ENCODE measurements at places on chromosomes 2 and 18.

DNA sequence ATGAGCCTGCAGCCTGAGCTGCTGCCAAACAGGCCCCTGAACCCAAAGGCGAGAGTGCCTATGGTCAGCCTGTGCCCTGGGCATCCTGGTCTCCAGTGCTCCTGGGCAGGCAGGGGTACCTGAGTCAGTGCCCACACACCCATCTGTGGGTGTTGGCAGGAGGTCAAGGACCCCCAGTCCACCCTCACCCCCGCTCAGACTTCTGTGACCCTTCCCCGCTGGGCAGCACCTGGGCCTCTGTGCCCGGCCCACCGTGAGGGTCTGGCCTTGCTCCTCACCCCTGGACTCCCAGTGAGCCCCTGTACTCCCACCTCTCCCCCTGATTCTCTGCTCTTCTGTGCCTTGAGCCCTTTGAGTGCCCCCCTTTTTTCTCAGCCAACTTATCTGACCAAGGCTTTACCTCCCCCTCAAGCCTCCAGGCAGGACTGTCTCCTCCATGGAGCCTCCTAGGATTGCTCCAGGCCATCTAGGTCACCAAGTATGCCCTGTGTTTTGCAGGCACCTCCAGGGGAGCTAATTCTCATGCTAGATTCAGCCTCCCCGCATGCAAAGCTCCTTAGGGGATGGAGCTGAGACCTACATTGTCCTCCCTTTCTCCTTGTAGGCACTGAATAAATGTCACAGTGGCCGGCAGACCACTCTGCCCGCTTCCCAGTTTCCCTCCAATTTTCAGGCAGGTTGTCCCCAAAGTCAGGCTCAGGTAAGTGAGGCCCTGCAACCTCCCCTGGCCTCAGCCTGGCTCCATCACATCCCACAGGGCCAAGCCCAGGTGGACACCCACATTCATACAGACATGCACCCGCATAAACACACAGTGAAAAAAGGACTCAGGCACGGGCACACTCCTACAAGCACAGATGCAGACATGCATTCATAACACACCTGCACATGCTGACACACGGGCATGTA lies 21.9 kb upstream of the PTMA start:
- DNase-seq: no peak

DNA sequence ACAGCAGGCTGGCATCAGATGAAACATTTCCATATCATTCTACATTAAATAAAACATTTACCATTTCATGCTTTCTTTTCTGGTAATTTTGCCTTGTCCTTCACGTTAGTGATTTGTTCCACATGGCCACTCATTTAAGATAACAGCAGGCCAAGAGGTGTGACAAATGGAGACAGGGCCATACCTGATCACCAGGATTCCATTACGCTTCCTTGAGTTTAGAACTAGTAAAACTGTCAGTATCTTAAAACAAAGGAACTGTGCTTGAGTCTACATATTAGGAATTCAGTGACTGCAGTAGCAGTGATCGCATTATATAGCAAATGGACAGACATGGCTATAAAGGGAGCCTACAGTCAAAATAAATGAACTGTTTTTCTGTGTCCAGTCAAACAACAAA lies 155.1 kb upstream of the FSHR start:
- DNase-seq: no peak

- no peak for DNase-seq
These were observed 59.0 kb upstream of the DNMT3A start for GRCh38 chr2:25400576-25401216.

GRCh38 chr18:25275412-25276001 lies 76.5 kb downstream of the ZNF521 start:
- no peak for DNase-seq

- DNase-seq: no peak
These were observed 419.0 kb downstream of the FBXO15 start for GRCh38 chr18:73728657-73729056.

GRCh38 chr18:59061914-59062642 lies 77.6 kb upstream of the SEC11C start:
- no peak for DNase-seq

DNA sequence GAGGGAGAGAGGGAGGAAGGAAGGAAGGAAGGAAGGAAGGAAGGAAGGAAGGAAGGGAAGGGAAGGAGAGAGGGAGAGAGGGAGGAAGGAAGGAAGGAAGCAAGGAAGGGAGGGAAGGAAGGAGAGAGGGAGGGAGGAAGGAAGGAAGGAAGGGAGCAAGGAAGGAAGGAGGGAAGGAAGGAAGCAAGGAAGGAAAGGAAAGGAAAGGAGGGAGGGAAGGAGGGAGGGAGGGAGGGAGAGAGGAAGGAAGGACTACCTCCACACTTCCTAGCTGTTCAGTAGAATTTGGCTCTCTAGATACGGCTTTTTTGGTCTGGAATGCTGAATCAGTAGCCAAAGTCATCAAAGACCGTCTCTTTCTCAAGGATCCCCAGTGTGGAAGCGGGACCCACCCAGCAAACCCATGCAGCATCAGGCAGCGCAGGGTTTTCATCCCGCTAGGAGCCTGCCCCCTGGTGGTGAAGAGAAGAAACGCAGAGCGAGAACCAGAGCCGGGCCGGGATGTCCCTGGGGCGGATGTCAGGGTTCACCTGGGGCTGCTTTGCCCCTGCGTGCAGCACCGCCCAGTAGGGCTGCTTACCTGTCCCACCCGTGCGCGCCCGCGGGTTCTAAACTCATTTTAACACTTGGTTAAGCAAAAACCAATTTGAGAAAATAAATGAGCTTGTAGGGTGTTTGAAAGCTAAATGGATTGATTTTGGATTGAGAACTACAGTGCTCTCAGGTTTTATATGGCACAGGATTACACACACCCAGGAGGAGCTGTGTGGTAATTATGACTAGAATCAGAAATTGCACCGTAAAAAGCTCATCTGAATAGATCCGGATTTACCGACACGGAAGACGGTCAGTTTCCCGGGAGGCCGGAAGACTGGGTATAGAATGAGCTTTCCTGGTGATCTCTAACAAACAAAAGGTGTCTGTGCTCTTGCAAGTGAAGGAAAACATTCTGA lies 48.1 kb upstream of the ARL4C start:
- peak; percentile 41 for DNase-seq

- DNase-seq: peak; percentile 93
These were observed 262.4 kb downstream of the SS18 start for GRCh38 chr18:25827961-25828561.

- DNase-seq: peak; percentile 50
These were observed 114.0 kb downstream of the SP3 start for GRCh38 chr2:173851141-173851641.

- DNase-seq: peak; percentile 10
These were observed 3.7 kb downstream of the EEF1B2 start for GRCh38 chr2:206163251-206163880.

GRCh38 chr2:115574667-115575066 lies 1132.2 kb downstream of the DPP10 start:
- no peak for DNase-seq

DNA sequence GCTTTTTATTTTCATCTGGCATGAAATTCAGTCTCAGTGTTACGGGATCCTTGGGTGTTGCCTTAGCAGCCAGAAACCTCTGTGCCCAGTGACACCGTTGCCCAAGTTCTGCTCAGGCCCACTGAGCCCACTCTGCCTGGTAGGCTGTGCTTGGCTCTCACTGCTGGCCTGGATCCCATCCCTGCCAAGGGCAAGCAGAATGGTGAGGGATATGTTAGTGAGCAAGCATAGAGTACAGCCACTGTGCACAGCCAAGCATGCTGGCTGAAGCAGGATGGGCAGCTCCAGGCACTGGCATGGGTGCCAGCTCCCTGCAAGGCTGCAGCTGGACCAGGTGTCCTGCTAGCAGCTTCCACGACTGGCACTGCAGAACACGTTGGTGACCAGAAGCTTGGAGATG lies 194.7 kb upstream of the TFPI start:
- DNase-seq: no peak

DNA sequence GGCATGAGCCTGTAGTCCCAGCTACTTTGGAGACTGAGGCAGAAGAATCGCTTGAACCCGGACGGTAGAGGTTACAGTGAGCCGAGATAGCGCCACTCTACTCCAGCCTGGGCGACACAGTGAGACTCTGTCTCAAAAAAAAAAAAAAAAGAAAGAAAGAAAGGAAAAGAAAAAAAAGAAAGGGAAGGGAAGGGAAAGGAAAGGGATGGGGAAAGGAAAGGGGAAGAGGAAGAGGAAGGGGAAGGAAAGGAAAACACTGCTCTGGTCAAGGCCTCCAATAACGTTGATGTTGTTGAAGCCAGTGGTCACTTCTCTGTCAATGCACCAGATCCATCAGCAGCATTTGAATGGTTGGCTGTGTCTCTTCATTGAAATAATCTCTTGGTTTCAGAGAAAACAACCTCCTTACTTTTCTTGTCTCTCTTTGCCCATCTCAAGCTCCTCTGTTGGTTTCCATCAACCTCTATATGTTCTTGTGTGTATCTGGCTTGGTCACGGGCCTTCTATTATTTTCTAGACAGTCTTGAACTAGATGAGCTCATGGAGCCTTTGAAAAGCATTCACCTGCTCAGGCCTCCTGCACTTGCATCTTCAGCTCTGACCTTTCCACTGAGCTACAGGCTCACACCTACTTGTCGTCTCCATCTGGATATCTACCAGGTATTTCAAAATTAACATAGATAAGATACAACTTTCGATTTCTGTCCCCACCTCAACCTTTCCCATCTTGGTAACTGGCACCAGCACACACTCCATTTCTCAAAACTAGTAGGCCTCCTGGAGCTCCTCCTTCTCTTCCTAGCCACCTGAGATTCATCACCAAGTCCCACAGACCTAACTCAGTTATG lies 69.4 kb upstream of the LAPTM4A start:
- DNase-seq: no peak

DNA sequence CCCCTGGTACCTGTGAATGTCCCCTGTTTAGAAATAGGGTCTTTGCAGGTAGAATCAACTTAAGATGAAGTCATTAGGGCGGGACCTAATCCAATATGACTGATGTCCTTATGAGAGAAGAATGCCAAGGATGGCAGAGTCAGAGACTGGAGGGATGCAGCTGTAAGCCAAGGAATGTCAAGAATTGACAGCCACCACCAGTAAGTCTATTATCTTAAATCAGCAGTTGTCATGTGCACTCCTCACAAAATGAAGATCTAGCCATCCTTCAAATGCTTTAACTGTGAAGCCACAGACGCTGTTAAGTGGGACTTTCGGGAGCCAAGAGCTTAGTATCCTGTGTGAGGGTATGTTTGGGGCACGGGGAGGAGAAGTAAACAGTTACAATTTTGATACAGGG lies 83.2 kb downstream of the ITGA4 start:
- no peak for DNase-seq

DNA sequence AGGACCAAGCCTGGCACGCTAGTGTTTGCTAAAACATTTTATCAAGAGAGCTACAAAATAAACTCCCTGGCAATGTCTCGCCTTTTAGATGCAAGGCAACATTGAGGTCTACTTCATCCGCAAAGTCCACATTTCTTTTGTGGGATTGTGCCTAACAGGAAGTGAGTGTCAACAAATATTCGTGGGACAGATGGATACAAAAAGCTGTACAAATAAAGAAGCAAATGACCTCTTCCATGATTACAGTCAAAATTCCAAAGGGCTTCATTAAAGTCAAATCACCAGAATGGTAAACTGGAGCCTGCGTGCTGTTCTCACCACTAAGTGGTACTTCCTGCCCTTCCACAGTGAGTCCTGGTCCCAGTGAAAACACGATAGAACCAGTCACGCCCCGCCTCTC lies 40.4 kb downstream of the L3MBTL4 start:
- DNase-seq: no peak

DNA sequence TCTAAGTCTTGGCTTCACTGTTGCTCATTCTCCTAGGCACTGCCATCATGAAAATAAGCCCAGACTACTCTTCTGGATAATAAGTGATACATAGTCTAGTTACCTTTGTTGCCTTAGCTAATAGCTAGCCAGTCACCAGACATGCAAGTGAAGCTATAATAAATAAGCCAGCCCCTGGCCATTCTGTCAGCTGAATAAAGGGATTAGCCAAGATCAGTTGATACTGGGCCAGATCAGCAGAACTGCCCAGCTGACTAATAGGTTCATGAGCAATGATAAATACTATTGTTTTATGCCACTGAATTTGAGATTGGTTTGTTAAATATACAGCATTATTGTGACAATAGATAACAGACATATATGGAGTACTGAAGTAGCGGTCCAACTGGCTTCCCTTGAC lies 8.0 kb upstream of the C2orf69 start:
- peak; percentile 4 for DNase-seq

- DNase-seq: no peak
These were observed 45.5 kb downstream of the CDC42EP3 start for GRCh38 chr2:37625796-37626571.

- DNase-seq: no peak
These were observed at the start of gene CXCR2 for GRCh38 chr2:218125626-218126080. TSS of gene CXCR2 (plus strand) at chr2:218126028. CDS start at chr2:218134802, 8,774 bp downstream.

DNA sequence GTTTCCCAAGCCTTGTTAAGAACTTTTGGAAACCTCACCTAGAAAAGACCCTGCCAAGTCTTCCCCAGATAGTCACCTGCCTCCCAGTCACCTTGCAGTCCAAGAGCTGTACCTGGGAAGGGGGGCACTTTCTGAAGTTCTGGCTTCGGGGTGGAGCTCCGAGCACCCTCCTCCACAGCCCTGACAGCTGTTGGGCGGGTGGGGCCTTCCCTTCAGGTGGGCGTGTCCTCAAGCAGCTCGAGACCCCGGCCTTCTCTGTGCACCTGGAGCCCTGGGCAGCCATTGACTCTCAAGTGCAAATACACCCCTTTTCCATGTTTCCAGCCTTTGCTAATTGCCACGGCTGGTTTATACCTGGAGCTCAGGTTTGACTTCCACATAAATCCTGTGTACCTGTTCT lies 37.0 kb upstream of the IGFBP5 start:
- DNase-seq: no peak

DNA sequence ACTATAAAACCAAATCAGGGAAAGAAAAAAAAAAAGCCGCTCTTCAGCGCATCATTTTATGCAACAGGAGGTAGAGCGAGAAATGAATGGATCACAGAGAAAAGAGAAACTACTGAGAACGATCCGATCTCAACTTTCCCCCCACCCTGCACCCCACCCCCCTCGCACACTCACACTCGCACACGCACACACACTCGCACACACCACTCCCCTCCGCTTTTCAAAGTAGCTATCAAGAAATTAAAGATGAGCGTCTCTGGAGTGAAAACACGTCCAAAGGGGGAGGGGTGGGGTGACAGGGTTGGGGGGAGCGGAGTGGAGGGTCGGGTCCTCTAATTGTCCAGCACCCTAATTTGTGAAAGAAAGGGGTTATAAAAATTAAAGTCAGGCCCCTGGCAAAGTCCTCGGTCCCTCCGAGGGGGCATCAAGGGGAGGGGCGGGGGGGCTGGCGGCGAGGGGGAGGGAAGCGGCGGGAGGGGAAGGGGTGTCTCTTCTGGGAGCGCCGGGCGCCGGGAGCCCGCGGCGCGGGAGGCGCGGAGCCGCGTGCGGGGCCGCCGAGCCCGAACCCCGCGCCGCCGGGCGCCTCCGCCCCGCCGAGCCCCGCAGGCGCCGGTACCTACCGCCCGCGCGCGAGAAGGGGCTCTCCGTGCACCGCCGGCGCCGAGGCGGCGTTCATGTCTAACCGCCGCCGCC lies 428 bp downstream of the TCF4 start:
- peak; percentile 52 for DNase-seq

GRCh38 chr18:7812431-7813063 lies 245.4 kb downstream of the PTPRM start:
- DNase-seq: peak; percentile 89

GRCh38 chr2:206805887-206806607 lies 40.6 kb downstream of the FASTKD2 start:
- no peak for DNase-seq
